ENCODE measurements at places on chromosomes 11 and 22.
A peak's percentile ranks its signal among the peaks of the same experiment; 100 is the strongest.

DNA sequence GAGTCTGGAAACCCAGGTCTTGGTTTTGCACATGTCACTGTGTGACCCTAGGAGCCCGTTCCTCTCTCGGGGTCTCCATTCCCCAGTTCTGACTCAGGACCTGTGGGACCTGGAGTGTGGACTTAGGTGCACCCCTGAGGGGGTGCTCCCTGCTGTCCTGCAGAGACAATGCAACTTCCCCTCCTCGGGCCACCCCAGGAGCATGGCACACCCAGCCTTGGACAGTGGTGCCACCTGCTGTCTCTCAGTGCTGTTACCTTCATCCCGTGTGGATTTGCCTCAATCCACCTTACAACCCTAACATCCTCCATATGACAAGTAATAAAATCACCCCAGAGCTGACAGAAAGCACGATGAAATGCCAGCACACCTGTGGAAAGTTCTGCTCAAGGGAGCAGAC, 27.5 kb upstream of the CRYBB3 start:
- no peak for DNase-seq

- DNase-seq = no peak
These were observed 5.9 kb downstream of the FHIP1B start for GRCh38 chr11:6228520-6228919.

GRCh38 chr11:131662317-131662972, 292.0 kb downstream of the NTM start:
- no peak for DNase-seq

- peak; percentile 54 for DNase-seq
These were observed 831 bp upstream of the TMEM135 start for GRCh38 chr11:87036756-87037449.

DNA sequence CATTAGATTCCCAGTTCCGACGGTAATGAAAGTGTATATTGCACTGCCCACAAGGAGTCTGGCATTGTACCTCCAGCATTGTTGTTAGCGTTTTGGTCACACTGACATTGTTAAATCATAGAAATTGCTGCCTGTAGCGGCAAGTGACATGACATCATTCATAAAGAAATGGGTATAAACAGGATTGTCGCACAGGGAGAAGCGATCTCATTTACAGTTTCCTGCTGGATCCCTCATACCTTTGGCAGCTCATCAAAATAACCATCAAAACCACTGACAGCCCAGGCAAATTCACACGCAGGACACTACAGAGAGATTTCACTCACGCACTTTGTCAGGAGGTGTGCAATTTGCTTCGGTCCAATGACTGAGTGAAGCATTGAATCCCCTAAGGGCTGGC, 3.5 kb downstream of the HTR3B start:
- no peak for DNase-seq

GRCh38 chr11:16186680-16187079, 169.7 kb downstream of the SOX6 start:
- no peak for DNase-seq

- DNase-seq = no peak
These were observed 646.0 kb downstream of the OPCML start for GRCh38 chr11:132886335-132886734.

GRCh38 chr11:117100556-117100955, 2.3 kb upstream of the SIK3 start:
- no peak for DNase-seq

- DNase-seq = peak; percentile 64
These were observed 44.7 kb downstream of the CCDC90B start for GRCh38 chr11:83241291-83241946.

GRCh38 chr11:108278546-108278945, 55.7 kb downstream of the ATM start:
- no peak for DNase-seq

DNA sequence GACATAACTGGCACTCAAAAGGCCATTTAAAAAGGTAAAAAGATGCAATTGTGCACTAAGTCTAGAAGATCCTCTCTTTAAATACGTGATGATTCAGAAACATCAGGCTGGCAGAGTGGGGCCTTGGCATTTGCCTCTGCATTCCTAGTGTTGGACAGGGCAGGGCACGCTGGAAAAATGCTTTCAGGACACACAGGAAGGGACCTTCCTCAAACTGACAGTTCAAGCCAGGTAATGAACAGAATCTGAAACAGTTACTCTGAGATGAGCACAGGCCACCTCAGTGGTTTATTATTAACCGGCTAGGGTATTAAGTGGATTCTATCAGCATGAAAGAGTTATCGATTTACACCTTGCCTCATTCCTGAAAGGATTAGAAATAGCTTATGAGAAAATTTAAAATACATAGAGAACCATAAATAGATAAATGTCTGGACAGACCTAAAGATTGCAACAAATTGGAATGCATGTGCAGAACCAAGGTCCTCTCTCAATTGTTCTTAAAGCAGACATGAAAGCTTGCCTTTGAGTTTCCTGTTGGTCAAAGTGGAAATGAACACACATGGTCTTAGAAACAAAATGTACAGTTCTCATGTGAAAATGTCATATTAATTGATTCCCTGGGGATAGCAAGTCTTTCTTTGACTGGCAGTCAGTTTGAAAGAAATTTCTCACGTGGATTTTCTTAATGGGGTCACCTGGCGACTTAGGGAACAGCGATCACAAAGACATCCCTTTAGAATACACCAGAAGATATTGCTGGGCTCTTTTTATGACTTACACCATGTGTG, 21.5 kb upstream of the CSNK2A3 start:
- DNase-seq = no peak

- DNase-seq = no peak
These were observed 907 bp downstream of the MCHR1 start for GRCh38 chr22:40679964-40680818.

GRCh38 chr11:3087373-3087772, 30.1 kb upstream of the CARS1 start:
- DNase-seq = no peak

- DNase-seq = no peak
These were observed 35.5 kb upstream of the SYT13 start for GRCh38 chr11:45321669-45322068.

- DNase-seq = no peak
These were observed 36.6 kb downstream of the RPS6KA4 start for GRCh38 chr11:64395545-64396078.

DNA sequence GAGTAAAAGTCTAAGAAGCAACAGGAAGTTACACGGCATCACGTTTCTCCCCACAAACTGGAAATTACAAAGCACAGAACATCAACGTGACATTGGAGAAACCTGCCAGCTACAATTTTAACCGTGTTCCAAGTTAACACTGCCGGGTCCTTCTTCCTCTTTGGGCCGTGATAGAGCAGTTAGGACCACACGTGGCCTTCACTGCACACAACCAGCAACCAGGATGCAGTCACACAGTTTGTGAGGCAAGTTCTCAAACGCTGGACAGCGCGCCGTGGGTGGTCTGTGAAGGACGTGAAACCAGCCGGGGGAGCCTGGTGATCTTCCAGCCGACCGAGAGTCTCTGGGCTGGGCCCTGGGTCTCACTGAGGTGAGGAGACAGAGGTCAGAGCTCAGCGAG, 14.6 kb downstream of the C11orf21 start:
- DNase-seq = no peak

GRCh38 chr11:36330411-36330810, 34.3 kb downstream of the PRR5L start:
- no peak for DNase-seq

DNA sequence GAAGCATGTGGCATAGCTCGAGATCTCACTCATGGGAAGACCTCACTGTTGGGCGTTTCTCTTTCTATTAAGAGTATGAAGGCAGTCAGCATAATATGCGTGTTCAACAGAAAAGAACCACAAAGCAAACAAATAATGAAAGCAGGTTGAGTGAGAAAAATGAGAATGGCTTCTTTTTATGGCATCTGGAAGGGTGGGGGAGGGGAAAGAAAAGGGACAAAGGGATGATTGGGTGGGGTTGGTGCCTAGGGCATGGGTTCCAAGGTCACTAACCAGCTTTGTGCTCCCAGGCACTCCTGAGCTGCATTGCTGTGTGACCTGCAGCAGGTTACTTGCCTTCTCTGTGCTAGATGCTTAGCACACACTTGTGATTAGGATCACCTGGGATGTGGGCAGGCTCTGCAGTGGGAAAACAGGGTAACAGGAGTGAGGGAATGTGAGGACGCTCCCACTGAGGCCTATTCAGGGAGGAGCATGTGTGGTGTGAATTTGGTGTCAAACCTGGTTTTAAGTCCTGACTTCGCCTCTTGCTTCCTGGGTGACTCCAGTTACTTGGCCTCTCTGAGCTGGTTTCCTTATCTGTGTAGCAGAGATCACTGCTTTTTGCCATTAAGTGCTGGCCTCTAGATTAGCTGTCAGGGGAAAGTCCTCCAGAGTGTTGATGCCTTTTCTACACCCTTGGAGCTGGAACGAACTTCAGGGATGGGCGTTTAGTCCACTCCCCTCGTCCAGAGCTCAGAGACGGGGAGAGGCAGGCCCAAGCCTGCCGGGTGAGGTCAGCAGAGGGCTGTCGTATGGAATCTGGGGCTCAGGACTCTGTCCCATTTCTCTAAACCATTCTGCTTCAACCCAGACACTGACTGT, 74.8 kb downstream of the KIAA1671 start:
- DNase-seq = no peak

GRCh38 chr11:110160016-110160415, 66.8 kb downstream of the ZC3H12C start:
- no peak for DNase-seq

GRCh38 chr11:106208760-106209159, 131.3 kb downstream of the AASDHPPT start:
- no peak for DNase-seq

- no peak for DNase-seq
These were observed 6.1 kb downstream of the OR6M1 start for GRCh38 chr11:123800036-123800435.

DNA sequence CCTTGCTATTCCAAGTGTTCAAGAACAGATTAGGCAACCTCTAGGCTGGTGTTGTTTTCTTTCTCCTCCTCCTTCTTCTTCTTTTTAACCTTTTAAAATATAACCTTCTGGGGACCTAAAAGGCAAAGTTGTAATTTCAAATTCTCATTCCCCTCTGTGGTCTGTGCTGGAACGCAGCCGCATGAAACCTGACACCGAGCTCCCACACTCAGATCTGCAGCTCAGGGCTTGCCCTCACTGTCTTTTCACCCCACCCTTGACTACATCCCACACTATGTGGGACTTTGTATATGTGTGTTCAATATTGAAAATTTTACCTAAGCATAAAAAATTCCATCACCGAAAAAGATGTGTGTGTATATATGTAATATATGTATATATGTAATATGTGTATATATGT, 62.0 kb upstream of the ARHGAP42 start:
- no peak for DNase-seq

DNA sequence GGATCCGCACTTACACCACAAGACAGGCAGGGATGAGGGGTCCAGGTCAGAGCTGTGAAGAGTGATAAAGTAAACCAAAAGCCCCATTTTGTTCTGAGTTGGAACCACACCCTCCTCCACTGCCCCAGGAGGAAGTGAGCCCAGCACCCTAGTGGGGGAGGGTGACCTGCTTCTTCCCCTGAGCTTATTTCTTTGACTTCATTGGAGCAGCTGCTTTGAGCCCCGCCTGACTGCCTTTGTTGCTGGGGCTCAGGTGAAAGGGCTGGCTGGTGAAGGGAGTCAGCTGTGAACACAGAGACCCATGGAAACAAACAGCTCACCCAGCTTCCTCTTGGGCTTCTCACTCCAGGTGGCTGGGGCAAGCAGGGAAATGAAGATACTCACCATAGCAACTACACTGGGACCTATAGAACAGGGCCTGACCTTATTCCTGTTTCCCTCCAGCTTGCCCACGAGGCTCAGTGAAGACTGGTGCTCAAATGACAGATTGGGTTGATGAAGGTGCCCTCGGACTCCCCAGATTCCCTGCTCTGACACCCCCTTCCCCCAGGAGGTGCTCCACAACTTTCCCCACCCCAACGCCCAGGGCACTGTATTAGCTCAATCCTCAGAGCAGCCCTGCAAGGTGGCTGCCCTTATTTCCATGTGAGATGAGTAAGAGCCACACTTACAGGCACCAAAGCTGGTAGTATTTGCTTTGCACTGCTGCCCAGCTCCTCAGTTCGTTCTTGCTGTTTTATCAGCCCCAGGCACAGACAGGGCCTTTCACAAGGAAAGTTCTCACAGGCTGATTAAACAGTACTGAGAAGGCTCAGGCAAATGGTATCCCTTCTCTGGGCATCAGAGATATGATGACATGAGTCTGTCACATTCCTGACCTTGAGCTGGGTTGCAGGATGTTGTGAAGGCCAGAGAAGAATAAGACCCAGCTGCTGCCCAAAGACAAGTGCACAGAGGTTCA, 2.4 kb downstream of the UCP2 start:
- DNase-seq = peak; percentile 74

GRCh38 chr11:1827095-1827813, 7.5 kb upstream of the SYT8 start:
- no peak for DNase-seq

DNA sequence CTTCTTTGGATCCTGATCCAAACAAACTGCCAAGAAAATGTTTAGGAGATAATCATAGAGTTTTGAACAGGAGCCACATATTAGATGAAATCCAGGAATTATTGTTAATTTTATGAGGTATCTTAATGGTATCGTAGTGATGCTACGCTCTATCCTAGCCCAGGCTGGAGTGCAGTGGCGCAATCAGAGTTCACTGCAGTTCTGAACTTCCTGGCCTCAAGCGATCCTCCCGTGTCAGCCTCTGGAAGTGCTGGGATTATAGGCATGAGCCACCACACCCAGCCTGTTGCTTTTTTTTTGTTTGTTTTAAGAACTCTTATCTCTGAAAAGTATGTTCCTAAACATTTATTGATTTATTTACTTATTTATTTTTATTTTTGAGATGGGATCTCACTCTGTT, 2.4 kb downstream of the GSTT4 start:
- no peak for DNase-seq

DNA sequence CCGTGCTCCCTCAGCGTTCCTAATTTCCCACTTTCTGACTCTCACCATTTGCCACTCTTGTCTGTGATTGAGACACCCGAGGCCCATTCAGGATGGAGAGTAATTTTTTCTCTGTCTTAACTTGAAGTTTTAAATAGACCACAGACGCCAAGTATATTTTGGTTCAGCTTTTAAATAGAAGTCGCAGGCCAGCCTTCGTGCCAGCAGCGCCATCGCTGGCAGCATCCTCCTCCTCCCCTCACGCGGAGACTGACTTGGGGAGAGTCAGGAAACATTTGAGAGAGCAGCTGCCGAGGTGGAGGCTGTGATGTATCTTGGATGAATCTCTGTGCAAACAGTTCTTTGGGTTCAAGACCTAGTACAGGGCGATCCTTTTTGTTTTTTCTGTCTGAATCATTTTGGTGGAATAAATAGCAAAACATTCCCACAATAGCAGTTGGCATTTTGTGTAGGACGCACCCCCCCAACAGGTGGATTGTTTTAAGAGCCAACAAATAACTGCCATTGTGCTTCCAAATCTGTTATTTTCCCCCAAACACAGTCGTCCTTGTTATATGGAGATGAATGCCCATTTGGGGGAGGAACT, 889 bp upstream of the DMC1 start:
- no peak for DNase-seq

- no peak for DNase-seq
These were observed 906 bp upstream of the NAA40 start for GRCh38 chr11:63937713-63938478.

DNA sequence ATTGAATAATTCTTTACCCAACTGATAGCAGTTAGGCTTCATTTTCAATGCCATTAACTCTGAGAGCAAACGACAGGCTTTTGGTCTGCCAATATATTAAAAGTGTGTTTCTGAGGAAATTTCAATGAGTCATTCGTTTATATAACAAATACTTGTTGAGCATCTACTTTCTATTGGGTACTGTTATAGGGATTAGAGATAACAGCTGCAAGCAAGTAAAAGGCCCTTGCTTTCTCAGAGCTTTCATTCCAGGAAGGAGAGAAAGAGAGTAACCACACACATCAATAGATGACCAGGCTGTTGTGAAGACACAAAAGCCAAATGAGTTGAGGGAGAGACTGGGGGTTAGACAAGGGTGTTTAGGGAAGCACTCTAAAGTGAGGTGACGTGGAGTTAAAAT, 35.7 kb downstream of the CD44 start:
- no peak for DNase-seq

Measured in hematopoietic multipotent progenitor cell treated with erythropoietin and hydrocortisone succinate and interleukin-3 and kit ligand, for 17 days (in vitro differentiated cells).